HepG2 (cell line): ENCODE measurements at places on chromosomes 3 and 15. TPM values are rescaled to one million over a fixed set of nuclear protein-coding genes. Genes with fewer than 3 reads are reported as not detected.
A peak's percentile ranks its signal among the peaks of the same experiment; 100 is the strongest.

The WDR93 gene
- total RNA-seq = not detected in 2 replicates

The UBA3 gene
- 49.0 and 62.8 TPM in 2 replicates for total RNA-seq

DNA sequence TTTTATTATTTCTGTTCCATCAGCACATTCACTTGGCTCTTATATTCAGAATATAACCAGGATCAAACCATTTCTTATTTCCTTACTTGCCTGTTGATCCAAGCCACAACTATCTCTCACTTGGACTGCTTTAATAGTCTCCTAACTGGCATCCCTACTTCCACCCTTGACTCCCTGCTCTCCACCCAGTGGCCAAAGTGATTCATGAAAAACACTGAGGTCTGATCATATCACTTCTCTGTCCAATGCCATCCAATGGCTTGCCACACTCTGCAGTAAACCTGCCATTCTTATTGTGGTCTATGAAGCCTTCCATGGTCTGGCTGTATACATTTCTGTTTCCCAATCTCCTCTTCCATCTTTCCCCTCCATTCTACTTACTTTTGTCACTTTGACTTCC, 576.1 kb downstream of the PDCD6IP start:
- no peak for DNase-seq

DNA sequence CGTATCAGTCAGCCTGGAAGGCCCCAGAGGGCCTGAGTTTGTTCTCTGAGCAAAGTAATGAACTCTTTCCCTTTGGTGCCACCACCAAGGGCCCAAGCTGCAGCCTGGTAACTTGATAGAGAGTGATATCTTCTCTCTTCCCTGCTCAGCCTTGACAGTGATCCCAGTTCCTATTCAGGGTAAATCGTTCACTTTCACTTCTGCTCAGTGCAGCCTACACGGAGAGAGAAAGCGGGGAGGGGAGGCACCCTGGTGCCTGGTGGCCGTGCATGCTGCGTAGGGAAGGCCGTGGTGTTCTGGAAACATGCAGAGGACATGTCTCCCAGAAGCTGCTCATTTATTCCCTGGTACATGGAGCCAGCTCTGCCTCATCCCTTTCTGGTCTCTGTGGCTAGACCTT, 54.9 kb downstream of the KIF9 start:
- DNase-seq = no peak

DNA sequence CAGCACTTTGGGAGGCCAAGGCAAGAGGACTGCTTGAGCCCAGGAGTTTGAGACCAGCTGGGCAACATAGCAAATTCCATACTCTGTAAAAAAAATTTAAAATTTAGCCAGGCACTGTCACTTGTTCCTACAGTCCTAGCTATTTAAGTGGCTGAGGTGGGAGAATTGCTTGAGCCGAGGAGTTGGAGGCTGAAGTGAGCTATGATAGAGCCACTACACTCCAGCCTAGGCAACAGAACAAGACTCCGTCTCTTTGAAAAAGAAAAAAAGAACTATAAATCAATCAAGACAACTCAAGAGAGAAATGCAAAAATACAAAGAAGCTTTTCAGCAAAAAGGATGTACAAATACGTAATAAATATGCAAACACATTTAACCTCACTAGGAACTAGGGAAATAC, 78.8 kb downstream of the TJP1 start:
- DNase-seq = no peak

DNA sequence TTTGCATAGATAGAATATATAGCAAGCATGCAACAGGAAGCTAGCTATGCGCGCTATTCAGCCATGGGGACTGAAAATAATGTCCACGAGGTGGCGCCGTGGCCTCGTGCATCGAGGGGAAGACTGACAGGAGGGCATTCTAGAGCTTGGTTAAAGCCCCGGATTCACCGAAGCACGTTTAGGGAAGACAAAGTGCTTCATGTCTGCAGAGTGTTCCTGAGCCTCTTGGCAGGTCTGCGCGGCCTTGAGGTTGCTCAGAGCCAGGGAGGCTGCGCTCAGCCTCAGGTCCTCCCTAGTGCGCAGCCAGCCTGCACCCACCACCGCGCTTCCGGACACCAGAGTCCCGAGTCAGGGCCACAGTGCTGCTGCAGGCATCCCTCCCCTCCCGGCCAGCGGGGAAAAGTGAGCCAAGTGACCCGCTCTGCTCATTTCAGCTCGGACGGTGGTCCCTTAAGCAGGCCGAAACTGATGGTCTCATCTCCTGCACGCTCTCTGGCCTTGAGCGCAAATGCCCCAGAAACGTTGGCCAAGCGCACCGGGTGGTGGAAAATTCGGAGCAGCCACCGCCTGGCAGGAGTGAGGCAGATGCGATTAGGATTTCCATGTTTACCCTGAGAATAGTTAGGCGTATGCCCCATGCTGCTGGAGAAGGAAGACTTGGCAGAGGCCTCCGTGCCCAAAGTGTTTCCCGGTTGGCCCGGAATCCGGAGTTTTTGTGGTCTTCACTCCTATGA, 24.8 kb downstream of the GABRA5 start:
- peak; percentile 36 for DNase-seq

DNA sequence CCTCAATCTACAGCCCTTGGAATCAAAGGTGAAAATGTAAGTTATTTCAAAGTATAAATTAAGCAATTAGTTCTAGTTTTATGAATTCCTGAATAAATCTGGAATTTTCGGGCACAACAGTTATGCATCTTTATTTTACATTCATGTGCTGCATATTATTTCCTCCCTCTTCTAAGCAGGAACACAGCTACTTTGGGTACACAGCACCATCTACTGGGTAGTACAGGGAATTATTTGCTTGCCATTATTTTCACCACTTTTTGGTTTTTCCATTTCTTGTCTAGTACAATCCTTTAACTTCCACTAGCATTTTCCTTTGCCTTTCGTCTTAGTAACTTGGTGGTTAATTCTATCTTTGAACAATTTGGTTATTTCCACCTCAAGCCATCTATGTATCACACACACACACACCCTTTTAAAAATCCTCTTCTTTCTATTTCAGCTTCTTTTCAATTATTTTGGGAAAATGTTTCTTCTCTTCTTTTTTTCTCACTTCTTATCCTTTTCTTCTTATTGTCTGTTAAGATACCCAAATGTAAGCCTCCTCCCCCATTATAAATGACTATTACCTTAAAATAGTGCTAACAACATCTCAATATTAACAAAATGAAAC, 451.0 kb downstream of the MFSD1 start:
- peak; percentile 10 for DNase-seq

The CLDN1 gene
- 28.4 and 42.7 TPM in 2 replicates for total RNA-seq

GRCh38 chr3:146476094-146476740, 6.9 kb upstream of the PLSCR2 start:
- no peak for DNase-seq

DNA sequence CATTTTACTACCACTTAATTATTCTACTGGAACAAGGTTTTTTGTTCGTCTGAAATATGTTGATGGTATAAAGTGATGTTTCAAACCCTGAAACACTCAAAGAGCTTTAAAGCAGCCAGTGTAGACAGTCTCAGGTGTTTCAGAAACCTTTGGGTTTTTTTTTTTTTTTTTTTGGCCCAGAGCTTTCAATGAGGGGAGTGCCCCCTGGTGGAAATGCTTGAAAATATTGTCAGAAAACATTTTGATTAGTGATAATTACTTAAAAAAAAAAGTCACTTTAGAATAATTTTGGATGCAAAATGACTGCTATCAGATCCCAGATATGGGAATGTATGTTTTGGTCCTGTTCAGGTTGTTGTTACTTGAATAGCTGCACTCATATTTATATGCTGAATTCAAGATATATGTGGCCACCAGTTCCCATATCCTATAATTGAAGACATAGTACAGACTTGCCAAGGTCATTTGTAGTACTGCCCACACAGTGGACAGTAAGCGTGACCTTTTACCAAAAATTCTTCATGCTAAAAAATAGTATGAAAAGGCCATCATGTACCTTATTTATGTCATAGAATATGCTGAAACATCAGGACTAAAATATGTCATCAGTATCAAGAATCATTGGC, 35.9 kb downstream of the SATB1 start:
- DNase-seq = peak; percentile 3

DNA sequence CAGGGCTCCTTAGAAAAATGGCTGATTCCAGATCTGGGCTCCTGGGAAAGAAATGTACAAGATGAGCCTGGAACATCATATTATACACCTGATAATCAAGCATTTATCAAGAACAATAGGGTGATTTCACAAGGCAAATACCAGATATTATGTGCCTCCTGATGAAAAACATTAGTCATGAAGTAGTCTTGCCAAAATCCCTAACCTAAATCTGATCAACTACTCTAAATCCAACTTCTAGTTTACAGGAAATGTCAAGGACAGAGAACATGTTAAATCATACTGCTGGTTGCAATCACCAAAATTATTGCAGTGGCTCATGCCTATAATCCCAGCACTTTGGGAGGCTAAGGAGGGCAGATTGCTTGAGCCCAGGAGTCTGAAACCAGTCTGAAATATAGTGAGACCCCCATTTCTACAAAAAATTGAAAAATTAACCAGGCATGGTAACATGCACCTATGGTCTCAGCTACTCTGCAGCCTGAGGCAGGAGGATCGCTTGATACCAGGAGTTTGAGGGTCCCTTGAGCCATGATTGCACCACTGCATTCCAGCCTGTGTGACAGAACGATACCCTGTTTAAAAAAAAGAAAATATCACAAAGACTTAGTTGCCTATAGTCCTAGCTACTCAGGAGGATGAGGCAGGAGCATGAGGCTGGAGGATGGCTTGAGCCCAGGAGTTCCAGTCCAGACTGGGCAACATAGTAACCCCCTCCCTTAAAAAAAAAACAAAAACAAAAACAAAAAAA, 34.9 kb upstream of the ATP13A3 start:
- no peak for DNase-seq

GRCh38 chr3:64384561-64384960, 159.3 kb upstream of the PRICKLE2 start:
- no peak for DNase-seq

DNA sequence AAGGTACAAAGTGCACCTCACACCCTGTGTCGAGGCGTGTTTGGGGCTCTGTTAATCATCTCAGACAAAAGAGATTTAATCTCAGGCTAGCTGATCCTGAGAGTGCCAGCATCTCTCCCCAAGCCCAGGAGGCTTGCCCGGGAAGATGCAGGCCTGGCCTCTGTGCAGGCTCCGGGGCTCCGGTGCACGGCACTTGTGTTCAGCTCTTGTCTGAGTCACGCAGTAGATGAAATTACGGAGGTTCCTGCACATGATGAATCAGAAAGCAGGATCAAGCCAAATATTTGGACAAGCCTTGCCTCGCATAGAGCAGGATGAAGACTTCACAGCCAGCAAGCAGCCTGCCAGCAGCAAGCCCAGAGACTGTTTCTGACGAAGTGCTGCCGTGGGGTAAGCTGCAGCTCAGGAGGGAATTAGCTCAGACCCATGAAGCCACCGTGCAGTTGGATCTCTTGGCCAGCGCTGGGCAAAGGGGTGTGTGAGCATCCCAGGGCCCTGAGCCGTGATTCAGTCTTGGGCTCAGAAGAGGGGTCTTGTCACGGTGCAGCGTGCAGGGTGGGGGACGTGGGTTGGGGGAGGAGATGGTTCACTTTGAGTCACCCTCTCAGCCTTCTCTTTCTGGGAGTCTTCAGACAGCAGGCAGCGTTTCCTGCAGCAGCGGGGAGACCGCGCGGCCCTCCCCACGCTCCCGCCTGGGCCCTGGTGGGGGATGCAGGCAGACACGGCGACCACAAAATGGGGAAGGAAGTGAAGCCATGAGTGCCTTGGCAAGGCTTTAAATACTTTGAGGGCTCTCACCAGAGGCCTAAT, 89.2 kb upstream of the MEF2A start:
- DNase-seq = peak; percentile 73

The MOBP gene
- not detected in 2 replicates for total RNA-seq

The DUT gene
- 131 and 133 TPM in 2 replicates for total RNA-seq

DNA sequence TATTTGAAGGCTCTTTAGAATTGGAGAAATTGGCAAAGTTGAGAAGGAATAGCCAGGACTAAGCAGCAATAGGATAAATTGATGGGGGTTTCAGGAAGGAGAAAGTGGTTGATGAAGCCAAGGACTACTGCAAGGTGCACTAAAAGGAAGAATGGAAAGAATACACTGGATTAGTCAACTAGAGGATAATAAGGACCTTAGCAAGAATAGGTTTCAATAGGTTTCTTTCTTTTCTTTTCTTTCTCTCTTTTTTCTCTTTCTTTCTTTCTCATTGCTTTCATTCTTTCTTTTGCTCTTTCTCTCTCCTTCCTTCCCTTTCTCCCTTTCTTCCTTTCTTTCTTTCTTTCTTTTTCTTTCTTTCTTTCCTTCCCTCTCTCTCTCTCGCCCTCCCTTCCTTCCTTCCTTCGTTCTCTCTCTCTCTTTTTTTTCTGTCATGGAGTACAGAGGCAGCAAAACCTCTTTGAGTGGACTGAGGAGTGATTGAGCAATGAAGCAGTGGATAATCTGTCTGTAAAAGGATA, 234.4 kb upstream of the TMC3 start:
- DNase-seq = no peak

The MUSTN1 gene
- 1.3 and 1.4 TPM in 2 replicates for total RNA-seq
